ENCODE measurements at places on chromosomes 12 and 14.

GRCh38 chr12:53703756-53704155 lies 23.5 kb downstream of the CALCOCO1 start:
- no peak for DNase-seq

GRCh38 chr12:37666069-37666781 lies 650.3 kb upstream of the ALG10B start:
- DNase-seq: no peak

GRCh38 chr12:54421175-54421878 lies 2.3 kb upstream of the ITGA5 start:
- DNase-seq: no peak

GRCh38 chr12:55789171-55789570 lies 28.4 kb downstream of the SARNP start:
- DNase-seq: no peak

GRCh38 chr12:124143726-124144125 lies 151.2 kb upstream of the RFLNA start:
- DNase-seq: no peak

- no peak for DNase-seq
Measured at GRCh38 chr14:20498622-20499021, 6.7 kb upstream of the RNASE10 start.

- peak; percentile 64 for DNase-seq
Measured at GRCh38 chr14:50798048-50798421, 32.9 kb downstream of the NIN start.

DNA sequence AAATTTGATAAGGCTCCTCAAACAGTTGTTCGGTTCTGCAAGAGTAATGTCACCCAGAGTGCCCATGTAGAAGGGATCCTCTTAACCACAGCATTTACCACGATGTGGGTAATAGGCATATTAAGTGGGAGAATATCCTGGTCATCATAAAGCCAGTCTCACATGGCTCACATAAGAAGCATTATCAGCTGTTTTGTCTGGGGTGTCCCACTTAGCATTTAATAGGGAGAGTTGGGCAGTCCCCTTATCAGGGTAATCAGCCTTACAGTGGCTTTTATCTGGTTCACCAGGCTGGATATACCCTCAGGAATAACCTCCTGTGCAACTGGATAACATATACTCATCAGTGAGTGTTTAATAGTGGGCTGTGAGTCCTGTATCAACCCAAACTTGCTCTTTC lies 12.9 kb upstream of the TMEM263 start:
- no peak for DNase-seq

DNA sequence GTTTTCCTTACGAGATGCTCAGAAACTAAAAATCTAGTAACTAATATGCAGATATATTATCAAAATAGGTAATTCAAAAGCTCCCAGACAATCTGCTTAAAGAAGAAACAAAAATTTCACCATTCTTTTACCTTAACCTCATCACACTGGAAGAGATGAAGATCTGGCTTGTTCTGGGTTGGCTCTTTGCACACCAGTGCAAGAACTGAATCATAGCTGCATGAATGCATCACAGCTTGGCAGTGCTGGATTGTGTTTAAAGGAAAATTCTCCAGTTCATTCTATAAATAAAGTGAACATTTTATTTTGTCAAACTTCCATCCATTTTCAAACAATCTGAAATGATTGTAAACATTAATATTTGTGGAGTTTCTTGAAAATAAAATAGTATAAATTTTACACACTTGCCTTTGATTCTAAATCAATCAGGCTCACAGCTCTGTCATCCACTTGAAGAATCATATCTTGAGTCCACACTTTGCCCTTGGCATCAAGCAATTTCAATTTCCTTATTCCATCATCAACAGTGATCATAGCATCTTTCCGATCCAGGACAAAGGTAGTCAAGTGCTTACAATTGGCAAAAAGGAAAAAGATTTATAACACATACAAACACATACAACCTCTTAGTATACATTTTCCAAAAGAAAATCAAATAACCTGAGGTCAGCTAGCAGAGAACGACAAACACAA lies 119.8 kb downstream of the EPS8 start:
- no peak for DNase-seq

DNA sequence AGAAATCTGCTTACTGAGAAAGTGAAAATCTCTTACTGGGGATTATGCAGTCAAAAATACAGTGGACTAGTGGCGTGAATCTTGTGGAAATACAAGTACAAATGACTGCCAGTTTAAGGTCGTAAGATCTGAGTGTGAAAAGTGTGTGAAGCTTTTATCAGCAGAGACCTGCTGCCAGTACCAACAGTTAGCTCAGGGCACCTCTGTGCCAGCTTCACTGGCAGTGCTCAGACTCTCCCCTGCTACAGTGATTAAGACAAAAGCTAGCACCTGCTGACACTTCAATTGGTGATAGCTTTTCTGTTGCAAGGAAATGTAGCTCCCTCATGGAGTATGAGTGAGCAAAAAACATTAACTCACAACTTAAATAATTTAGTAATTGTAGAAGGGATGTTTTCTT lies 185.1 kb downstream of the ANO6 start:
- no peak for DNase-seq

DNA sequence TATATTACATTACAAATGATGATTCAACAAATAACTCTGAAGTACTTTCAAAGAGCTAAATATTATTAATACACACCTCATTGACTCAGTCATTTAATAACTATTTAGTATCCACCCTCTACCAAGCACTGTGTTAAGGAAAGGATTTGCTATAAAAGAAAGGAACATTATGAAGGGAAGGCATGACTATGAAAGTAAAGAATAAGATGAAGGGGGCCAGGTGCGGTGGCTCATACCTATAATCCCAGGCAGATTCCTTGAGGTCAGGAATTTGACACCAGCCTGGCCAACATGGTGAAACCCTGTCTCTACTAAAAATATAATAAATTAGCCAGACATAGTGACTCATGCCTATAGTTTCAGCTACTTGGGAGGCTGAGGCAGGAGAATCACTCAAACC lies 107.9 kb downstream of the PLCZ1 start:
- DNase-seq: no peak

GRCh38 chr14:77260631-77261030 lies 10.4 kb downstream of the NGB start:
- DNase-seq: no peak

DNA sequence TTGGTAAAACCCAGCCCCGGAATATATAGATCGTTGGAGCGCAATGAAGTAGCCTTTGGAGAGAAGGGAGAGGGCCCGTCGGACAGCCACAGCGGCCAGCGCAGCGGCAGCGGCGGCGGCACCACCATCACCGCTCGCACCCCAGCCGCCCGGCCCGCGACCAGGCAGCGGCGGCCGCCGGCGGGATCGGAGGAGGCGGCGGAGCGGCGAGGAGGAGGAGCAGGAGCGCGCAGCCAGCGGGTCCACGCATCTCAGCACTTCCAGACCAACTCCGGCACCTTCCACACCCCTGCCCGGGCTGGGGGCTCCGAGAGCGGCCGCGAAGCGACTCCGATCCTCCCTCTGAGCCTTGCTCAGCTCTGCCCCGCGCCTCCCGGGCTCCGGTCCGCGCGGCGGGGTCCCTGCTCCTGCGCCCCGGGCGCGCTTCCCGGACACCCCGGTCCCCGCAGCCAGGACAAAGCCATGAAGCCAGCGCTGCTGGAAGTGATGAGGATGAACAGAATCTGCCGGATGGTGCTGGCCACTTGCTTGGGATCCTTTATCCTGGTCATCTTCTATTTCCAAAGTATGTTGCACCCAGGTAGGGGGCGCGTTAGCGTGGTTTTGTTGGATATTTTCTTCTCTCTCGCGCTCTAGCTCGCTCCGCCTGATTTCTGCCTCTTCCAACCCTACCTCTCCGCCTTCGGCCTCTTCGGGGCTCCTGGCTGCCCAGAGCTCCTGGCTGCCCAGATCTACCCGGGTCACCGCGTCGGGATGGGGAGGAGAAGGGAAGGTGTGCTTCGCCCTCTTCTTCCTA lies 400 bp downstream of the CHST11 start:
- peak; percentile 77 for DNase-seq

GRCh38 chr12:1814266-1814665 lies 6.1 kb upstream of the LRTM2 start:
- no peak for DNase-seq

- DNase-seq: no peak
Measured at GRCh38 chr12:124583854-124584253, 16.4 kb upstream of the NCOR2 start.

DNA sequence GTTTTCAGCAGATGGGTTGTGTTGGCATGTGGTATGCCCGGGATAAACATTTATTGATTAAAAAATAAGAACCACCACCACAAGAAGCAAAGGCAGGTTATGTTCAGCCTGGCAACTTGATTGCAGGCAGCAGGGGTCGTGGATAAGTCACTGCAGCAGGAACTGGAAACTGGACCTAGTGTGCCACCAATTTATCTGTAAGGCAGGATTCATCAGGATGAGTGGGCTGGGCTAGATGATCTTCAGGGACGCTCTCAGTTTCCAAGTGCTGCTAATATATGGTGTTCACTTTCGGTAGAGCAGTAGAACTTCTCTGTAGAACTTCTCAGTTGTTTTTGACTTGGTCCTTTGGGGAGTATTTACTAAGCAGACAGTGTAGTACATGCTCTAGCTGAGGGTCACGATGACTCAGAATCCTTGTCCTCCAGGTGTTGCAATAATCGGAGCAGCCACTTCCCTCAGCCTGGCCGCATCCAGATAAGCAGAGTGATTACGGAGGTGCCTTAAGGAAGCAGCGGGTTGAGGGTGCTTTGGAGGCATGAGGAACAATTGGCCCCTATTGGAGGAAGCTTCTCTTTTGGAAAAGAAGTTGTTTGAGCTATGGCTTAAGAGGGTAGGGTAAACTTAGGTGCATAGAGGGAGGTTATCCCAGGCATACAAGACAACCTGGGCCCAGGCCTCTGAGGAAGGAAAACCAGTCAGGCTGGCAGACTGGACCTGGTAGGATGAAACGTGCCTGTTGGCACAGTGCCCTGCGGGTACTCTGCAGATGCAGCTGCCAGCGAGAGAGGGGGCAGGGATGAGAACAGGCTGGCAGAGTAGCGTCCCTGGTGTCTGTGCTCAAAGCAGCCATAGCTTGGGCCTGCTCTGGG lies 104.0 kb downstream of the GPR135 start:
- DNase-seq: no peak

DNA sequence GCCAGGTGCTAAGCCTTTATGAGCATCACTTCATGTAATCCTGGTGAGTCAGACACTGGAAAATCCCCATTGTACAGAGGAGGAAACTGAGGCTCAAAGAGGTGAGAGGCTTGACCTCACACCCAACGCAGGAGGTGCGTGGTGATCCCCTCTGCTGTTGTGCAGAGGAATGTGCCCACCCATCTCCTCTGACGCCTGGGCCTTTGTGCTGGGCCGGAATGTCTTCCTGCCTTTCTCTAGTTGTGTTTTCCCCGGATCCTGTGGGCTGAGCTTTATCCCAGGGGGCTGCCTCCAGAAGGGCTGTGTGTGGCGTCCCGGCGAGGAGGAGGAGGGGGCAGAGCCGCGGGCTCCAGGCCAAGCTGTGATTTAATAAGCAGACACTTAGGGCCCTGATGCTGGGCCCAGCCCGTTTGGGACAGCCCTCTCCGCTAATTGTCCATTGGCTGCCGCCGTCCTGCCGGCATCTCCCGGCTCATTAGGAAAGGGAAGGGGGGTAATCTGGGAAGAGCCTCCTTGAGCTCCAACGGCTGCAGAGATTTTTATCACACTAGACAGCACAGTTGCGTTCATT lies 653.6 kb downstream of the MED13L start:
- DNase-seq: no peak

- DNase-seq: peak; percentile 62
Measured at GRCh38 chr14:53881161-53881871, 75.3 kb downstream of the BMP4 start.

DNA sequence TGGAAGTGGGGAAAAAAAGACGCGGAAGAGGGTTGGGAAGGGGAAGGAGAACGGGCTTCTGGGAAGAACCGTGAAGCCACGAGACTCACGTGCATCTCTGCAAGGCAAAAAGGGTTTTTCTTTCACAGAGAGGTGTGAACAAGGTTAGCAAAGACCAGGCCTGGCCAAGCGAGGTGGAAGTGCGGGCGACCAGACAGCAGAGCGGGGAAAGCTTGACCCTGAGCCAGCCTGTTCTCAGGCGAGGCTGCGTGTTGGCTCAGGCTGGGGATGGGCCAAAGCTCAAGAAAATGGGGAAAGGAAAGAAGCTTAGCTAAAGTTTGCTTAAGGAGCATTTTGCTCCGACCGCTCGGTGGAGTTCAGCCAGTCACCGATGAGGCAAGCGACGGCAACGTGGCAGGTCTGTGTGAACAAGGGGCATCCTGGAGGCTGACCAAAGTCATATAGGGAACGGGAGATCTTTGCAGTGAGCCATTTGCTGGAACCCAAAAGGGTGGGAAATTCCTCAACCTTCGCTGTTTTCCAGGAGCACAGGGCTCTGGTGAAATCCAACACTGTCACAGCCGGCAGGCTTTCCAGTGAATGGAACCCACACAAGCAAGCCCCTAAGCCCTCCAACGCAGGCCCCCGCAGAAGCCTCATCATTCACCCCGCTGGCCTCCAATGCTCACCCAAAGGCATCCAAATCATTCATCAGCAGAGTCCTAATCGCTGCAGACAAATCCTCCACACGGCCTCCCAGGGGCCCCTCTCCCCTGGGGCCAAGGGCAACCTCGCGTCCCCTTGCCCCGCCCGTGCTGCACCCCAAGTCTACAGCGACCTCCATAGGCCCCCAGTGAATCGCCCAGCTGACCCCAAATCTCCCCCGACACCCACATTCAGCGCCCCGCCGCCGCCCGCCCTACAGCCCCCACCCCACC lies 754 bp downstream of the ZNF605 start:
- peak; percentile 54 for DNase-seq

DNA sequence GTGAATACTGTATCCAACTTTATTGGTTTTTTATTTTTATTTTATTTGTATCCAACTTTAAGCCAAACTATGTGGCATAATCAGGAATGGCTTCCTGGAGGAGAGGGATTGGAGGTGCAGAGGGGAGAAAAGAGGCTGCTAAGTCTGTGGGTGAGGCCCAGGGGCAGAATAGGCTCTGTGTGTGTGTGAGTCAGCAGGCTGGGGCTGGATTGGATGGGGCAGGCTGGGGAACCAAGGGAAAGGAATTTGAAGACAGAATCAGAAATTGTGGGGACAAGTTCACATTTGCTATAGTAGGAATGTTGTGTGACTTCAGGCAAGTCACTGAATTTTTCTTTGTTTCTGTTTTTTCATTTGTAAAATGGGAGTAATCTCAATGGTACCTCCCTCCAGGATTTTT lies 12.8 kb upstream of the RILPL1 start:
- no peak for DNase-seq

Measured in GM12865 (cell line).